CD4-positive, alpha-beta T cell treated with Interleukin-6 at 100 ng/mL for 8 hours (primary cell): ENCODE measurements at places on chromosomes 7 and 10.

GRCh38 chr7:46131916-46132795 lies 211.1 kb upstream of the IGFBP3 start:
- no peak for DNase-seq

DNA sequence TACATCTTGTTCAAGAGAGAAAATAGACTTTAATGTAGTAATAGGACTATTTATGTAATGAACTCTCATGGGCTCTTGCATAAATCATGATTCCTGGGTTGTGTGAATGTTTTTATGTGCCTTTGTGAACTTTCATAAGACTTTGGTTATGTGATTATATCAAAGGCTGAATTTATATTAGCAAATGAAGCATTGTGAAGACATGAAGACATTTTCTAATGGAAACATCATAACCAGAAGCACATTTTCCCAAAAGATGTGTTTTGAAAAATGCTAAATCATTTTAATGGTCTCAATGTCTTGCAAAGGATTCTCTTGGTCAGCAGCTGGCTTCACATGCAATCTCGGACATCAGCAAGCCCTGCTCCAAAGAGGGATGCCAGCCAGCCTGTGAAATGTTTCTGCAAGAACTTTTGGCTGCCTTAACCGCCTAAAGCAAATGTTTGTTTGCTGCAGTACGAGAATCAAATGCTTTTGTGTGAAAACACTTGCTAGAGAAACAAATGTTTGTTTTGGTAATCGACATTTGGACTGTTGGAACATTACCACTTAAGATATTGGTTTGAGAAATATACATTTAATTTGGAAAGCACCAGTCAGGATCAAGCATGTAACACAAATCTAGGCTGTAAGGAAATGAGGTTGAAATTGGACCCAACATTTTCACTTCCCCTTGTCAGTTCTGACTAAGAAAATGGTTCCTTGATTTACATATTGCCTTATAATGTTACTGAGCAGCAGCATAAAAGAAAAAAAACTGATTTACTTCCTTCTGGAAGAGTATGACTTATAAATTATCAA lies 102.1 kb downstream of the RTKN2 start:
- no peak for DNase-seq

- DNase-seq, result peak; percentile 46
Observed at GRCh38 chr10:24952707-24953645, 570 bp upstream of the PRTFDC1 start.

GRCh38 chr10:74164716-74165529 lies 13.9 kb downstream of the ADK start:
- no peak for DNase-seq

DNA sequence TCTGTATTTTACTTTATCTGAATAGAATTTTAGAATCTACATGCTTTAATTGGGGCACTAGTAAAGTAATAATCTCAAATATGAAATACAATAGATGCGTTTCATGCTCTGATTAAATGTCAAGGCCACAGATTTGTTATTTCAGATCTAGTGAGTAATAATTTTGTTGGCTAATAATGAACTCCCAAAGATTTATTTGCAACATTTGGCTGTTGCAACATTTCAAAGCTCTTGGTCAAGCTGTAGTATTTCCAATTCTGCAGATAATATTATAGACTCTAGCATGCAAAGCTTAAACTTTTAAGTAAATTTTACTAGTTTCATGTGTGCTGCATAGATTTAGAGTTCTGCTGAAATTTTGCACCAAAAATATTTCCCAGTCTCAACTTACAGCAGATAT lies 16.7 kb downstream of the LRRN3 start:
- no peak for DNase-seq

DNA sequence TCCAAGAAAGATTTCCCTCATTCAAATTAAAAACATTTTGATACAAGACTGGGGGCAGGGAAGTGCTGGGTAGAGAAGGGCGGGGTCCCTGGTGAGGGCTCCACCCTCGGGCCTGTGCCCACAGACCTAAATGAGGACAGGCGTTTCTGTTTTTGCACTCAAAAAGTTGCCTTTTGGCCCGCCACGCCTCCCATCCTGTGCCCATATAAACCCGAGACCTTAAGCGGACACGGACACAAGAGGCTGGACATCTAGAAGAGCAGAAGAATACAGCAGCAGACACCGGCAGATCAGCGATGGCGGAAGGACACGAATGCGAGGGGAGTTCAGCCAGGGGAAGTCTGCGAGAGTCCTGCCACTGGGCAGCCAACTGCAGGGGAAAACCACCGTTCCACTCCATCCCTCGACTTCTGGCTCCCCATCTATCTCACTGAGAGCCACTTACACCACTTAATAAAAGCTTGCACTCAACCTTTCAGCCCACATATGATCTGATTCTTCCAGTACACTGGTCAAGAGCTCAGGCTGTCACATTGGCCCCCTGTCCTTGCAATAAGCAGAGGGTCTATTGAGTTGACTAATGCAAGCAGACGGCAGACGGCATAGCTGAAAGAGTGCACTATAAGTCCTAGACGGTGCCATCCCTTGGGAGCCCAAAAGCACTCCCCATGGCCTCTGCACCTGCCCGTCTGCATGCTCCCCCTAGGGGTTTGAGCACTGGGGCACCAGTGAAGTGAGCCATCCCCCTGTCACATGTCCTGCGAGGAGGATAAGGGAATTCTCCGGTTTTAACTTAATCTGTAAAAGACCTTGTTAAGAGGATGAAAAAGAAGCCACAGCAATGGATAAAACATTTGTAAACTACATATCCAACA lies 181.8 kb upstream of the PRSS1 start:
- no peak for DNase-seq

DNA sequence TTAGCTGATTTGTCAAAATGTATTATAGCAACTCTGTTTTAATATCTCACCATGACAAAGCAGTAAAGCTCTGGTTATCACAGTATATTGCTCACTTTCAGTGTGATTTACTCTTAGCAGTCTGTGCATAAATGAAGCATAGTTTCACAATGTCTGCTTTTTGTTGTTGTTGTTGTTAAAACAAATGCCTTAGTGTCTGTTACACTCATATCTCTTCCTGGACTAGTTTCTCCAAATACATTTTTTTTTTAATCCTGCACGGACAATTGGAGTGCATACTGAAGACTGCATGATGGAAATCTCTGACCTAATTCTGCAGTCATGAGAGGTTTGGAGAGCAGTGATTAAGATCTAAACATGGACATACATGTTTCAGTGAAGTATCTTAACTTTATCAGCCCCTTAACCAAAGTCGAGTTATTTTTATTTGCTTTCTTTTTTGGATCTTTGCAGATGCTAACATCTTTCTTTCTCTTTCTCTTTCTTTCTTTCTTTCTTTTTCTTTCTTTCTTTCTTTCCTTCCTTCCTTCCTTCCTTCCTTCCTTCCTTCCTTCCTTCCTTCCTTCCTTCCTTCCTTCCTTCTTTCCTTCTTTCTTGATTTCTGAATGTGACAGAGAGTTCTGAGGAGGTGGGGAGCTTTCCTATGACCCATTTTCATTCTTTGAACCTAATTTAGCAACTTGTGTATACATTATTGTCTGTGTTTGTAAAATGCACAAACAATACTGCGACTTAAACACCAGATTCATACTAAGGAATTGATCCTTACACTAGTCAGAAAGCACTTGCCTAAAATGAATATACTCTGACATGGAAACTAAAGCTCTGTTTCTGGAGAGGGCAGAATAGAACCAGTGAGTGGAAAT lies 161.5 kb upstream of the AGR3 start:
- no peak for DNase-seq

DNA sequence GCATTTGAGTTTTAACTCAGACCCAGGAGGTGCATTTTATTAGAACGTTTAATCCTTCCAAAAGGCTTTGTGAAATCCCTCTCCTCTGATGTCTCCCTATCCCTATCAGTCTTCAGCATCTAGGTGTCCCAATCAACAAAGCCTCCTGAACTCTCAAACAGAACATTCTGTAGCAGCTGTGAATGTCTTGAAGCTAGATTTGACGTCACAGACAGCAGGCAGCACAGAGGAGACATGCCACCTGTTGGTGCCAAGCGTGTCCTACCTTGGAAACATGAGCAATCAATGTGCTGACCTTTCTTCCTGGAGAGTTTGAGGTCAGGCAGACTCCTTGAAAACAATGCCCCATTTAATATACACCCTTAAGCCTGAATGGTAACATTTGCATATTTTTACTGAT lies 125.5 kb downstream of the RNLS start:
- DNase-seq, result no peak

- no peak for DNase-seq
Observed at GRCh38 chr10:33459602-33460001, 125.1 kb upstream of the NRP1 start.

- peak; percentile 84 for DNase-seq
Observed at GRCh38 chr10:6348096-6348874, 145.6 kb downstream of the PFKFB3 start.

GRCh38 chr10:101708870-101709269 lies 13.9 kb upstream of the FBXW4 start:
- no peak for DNase-seq

DNA sequence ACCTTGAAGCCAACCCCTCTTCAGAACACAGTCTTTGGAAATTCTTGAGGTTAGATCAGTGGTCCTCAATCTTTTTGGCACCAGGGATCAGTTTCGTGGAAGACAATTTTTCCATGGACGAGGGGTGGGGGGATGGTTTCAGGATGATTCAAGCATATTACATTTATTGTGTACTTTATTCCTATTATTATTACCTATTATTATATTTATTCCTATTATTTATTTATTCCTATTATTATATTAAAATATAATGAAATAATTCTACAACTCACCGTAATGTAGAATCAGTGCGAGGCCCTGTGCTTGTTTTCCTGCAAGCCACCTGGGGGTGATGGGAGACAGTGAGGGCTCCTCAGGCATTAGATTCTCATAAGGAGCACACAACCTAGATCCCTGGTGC lies 17.9 kb downstream of the CAMK1D start:
- no peak for DNase-seq

GRCh38 chr7:43584195-43584586 lies 1.3 kb downstream of the STK17A start:
- DNase-seq, result peak; percentile 27

DNA sequence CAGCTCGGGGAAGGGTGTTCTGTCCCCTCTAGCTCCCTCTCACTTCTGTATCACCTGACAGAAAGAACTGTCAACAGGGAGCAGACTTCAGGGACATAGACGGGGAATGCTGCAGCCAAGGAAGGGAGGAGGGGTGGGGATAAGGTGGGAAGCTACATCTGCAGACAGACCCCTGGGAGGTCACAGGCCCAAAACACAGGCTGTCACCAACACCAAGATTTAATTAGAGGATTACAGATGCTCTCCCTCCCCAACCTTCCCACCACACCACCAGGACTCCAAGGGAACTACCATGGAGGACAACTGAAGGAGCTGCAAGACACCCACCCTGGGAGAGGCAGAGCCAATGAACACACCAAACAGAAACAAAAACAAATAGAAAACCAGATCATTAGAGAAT lies 425.2 kb upstream of the VSTM2A start:
- DNase-seq, result no peak

DNA sequence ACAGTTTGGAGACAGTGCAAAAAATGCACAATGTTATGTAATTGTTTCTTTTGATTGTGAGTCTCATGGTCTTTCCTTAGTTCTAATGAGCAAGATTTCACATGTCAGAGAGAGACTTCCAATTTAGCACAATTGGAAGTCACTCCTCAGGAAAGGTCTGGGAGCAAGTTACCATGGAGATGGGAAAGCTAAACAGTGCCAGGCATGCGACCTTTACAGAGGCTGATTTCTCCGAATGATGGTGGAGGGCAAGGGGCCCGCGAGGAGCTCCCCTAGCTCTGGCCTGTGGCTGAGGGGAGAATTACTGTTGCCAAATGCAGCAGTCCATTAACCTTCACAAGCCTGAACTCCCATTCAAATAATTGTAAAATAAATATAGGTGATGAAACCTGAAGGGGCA lies 59.3 kb downstream of the CDCA7L start:
- DNase-seq, result no peak

GRCh38 chr10:7520507-7521485 lies 110.0 kb upstream of the SFMBT2 start:
- DNase-seq, result no peak

DNA sequence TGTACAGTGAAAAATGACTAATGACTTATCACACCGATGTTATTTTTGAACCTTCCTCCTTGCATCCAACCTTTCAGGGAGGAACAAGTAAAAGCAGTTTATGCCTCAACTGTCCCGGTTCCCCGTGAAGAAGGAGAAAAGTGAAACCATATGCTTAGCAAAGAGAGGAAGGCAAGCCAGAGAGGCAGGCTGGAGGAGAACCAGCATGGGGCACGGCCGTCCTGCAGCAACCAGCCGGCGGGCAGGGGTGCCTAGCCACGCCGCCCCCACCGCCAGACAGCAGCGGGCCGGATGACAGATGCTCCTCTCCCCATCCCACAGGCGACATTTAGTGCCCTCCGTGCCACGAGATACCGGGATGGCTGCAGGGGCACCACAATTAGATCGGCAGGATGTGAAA lies 421.4 kb upstream of the MGMT start:
- no peak for DNase-seq

DNA sequence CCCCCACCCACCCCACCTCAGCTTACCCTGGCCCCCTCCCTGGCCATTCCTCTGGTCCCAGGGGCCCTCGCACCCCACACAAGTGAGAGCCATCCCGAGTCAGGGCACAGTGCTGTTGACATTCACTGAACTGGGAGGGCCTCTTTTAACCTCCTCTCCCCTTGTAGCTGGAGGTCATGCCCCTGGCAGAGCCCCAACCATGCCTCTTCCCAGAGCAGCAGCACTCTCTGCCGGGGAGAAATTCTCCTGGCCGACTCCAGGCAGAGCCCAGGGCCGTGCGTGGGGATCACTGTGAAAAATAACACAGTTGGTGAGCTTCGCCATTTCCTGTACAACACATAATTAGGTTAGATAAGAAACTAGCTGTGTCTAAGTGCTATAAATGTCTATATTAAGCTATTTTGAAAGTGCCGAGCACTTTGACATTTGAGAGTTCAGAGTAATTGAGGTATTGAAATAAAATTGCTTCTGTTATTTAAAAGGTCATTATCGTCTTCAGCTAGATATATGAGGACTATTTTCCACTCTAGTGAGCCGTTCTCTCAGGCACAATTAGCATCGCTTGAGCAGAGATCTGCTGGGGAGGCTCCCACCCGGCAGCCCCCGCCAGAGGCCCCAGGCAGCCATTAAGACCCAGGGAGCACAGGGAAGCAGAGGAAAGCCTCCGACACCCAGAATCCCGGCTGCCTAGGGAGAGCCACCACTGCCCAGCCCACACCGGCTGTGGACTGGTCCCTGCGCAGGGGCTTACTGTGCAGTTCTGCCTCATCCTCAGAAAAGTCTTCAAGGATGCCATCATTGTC lies 62.4 kb upstream of the LRRC18 start:
- no peak for DNase-seq

DNA sequence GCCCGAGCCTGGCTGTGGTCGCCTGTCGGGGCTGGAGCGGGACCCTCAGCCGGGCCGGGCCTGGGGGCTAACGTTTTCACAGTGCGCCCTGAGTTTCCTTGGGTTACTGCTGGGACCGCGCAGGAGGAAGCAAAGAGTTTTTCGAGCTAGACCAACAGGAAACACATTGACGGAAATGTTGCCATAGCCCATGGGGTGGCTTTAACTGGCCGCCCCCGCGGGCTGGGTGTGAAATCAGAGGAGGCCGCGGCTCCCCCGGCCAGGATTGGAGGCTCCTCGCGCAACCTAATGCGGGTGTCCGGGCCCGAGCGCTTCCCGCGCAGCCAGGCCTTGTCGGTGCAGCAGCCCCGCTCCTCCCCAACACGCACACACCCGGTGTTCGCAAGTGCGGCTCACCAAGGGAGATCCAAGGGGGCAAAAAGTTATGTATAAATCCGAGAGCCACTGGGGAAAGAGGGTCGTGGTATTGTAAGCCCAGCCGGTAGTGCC lies 1.9 kb downstream of the HHEX start:
- DNase-seq, result no peak

GRCh38 chr10:89805599-89806013 lies 104.2 kb downstream of the KIF20B start:
- no peak for DNase-seq
